Calu3 (cell line): ENCODE measurements at places on chromosomes 5 and 9.

- no peak for DNase-seq
- no peak overlapping the region for H3K4me3 ChIP-seq
- no peaks in the 10 kb centered on the region for H3K27me3 ChIP-seq
- no peaks in the 10 kb centered on the region for H3K36me3 ChIP-seq
Observed at GRCh38 chr5:74433896-74434829, 206.4 kb downstream of the ENC1 start.

DNA sequence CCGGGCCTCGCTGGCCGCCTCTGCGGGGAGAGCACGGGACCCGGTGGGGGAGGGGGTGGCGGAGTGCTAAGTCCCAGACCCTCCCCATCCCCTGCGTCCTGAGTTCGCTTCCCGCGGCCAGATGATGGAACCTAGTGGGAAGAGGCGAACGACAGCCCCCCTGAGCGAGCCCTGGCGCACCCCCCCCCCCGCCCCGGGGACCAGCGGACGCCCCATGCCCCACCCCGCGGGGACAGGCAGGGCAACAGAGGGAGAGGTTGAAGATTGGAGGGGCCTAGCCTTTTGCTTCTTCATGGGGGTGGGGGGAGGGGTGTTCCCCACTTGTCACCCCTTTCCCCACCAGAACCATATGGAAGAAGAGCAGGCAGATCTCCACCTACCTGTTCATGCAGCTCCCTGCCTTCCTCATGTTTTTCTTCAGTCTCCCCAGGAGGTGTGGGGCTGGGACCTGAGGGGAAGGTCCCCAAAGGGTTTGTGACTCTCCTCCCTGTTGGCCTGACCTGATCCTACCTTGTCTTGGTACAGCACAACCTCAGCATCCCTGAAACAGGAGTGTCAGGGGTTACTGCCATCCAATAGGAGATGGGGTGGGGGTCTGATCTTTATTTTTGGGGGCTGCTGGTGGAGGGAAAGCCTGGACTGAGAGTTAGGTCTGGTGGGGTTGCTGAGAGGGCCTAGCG lies 485 bp downstream of the FAM53C start:
- H3K4me3 ChIP-seq, result peak overlapping the region; percentile 87
- H3K4me1 ChIP-seq, result peaks cover 10% of the 10 kb centered on the region
- peaks cover 65% of the 10 kb centered on the region for H3K36me3 ChIP-seq
- H3K27me3 ChIP-seq, result no peaks in the 10 kb centered on the region
- no peak for DNase-seq
- peak overlapping the region; percentile 99 for H3K27ac ChIP-seq

DNA sequence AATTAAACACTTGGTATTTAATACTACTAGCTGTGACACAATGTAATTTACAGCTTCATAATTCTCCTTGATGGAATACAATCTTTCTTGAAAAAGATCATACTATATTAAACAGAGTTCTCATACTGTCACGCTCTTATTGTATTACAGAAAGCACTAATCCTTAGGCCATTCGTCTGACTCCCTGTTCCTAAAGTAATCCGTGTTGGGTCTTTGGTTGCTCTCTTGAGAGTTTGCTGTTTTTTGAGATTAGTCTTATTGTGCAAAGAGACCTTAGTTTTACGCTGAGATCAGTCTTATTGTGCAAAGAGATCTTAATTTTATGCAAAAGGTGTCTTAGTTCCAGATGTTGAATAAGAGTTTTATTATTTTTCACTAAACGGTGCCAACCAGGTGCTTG lies 190.6 kb downstream of the ISL1 start:
- no peak overlapping the region for H3K27ac ChIP-seq
- H3K4me1 ChIP-seq, result no peaks in the 10 kb centered on the region

DNA sequence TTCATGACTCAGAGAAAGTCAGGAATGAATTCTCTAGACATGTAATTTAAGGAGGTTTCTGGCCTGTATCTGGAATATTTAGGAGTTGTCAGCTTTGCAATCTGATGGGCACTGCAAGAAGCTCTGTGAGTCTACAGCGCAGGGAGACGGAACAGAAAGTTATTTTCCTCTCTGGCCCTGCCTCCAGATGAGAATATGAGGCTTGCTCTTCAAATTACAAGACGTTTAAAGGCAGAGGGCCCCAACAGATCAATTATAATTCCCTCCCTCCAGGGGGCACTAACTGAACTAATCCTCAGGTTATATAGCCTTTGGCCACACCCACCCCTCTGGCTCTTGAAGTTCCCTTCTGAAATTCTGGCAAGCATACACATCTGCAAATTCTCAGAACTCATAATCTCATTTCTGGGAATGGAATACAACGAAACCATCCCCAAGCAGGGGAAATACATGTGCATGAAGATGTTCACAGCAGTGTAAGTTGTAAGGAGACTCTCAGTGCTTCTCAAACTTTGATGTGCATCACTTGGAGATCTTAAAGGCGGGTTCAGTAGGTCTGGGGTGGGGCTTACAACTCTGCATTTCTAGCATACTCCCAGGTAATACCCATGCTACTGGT lies 307.6 kb downstream of the CWC27 start:
- H3K27ac ChIP-seq, result no peak overlapping the region
- H3K4me1 ChIP-seq, result no peaks in the 10 kb centered on the region
- peaks cover 12% of the 10 kb centered on the region for H3K27me3 ChIP-seq
- no peaks in the 10 kb centered on the region for H3K36me3 ChIP-seq
- no peak overlapping the region for H3K4me3 ChIP-seq

- no peak for DNase-seq
- H3K4me3 ChIP-seq, result no peak overlapping the region
- H3K27ac ChIP-seq, result no peak overlapping the region
- no peaks in the 10 kb centered on the region for H3K36me3 ChIP-seq
- peaks cover 3% of the 10 kb centered on the region for H3K4me1 ChIP-seq
Observed at GRCh38 chr5:173493846-173494245, 122.6 kb downstream of the BOD1 start.

DNA sequence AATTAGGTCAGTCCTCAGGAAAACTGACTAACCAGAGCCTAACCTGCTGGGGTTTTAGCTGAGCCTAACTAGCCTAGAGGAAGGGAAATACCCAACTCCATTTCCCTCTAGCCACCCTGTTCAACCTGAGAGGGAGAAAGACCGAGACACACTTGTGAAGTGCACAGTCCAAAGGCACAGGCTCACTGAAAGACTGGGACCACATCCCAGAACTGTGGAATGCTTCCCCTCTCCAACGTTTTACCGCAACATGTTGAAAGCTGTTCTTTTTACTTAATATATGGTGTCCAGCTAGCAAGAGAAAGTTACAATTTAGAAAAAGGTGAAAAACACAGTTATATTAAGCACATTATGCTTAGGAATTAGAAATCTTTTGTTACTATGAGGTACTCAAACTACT lies 76.8 kb upstream of the SIMC1 start:
- H3K27me3 ChIP-seq, result peaks cover 84% of the 10 kb centered on the region
- no peak overlapping the region for H3K27ac ChIP-seq
- no peak overlapping the region for H3K4me3 ChIP-seq
- DNase-seq, result no peak
- H3K36me3 ChIP-seq, result no peaks in the 10 kb centered on the region

GRCh38 chr5:77398896-77399295 lies 93.2 kb downstream of the WDR41 start:
- no peak overlapping the region for H3K27ac ChIP-seq
- no peaks in the 10 kb centered on the region for H3K36me3 ChIP-seq

- no peak overlapping the region for H3K4me3 ChIP-seq
- H3K27me3 ChIP-seq, result no peaks in the 10 kb centered on the region
Observed at GRCh38 chr9:128823903-128824406, 5.6 kb downstream of the SPOUT1 start.

- DNase-seq, result no peak
- H3K36me3 ChIP-seq, result no peaks in the 10 kb centered on the region
- no peak overlapping the region for H3K27ac ChIP-seq
- H3K4me1 ChIP-seq, result no peaks in the 10 kb centered on the region
- no peak overlapping the region for H3K4me3 ChIP-seq
Observed at GRCh38 chr5:5572976-5573797, 150.7 kb downstream of the ICE1 start.

DNA sequence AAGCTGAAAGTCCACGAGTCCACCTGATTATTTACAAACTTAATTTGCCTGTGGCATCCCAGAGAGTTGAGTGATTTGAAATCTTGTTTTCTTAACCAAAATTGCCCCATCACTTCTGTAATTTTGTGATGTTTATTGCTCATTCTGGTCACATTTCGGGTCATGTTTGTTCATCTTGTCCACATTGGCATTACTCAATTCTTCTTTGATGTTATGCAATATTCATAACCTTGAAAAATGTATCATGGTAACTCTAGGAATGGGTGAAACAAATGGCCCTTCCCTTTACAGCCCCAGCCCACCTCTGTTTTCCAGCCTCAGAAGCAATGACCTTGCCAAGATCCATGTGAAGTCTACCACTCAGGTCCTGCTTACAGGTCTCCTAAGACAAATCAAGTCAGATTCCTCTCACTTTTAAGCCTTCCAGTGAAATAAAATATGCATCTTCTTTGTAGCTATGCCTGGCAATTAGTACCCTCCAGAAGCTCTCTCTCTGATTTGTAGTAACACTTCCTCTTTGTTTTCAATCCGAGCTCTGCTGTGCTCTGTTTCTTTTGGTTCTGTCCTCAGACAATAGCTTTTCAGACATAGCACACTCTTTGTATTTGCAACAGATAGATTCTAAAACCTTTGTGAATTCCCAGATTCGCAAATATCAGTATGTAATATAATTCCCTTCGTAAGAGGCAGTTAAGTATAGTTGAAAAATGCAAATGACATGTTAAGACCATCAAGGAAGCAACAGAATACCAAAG lies 330.3 kb upstream of the IRX1 start:
- no peak overlapping the region for H3K27ac ChIP-seq
- no peak for DNase-seq
- no peaks in the 10 kb centered on the region for H3K4me1 ChIP-seq
- H3K36me3 ChIP-seq, result no peaks in the 10 kb centered on the region
- no peaks in the 10 kb centered on the region for H3K27me3 ChIP-seq

DNA sequence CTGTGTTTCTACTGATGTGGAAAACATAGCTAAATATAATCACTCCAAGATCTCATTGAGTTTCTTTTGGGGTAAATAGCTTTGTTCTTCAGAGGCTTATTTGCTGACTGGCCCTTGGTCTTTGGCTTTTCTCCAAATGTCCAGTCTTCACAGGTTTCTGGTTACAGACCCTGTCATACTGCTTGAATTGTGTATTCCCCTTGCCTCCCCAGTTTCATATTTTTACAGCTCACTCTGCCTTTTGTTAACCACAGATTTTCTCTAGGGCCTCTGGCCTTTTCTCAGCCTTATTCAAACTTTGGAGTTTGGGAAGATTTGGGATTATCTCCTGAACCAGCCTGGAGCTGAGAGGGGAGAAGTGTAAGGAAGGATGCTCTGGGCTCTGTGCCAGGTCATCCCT lies 23.9 kb downstream of the ISOC1 start:
- no peak overlapping the region for H3K27ac ChIP-seq
- H3K27me3 ChIP-seq, result no peaks in the 10 kb centered on the region
- peaks cover 5% of the 10 kb centered on the region for H3K4me1 ChIP-seq
- DNase-seq, result no peak
- no peak overlapping the region for H3K4me3 ChIP-seq

DNA sequence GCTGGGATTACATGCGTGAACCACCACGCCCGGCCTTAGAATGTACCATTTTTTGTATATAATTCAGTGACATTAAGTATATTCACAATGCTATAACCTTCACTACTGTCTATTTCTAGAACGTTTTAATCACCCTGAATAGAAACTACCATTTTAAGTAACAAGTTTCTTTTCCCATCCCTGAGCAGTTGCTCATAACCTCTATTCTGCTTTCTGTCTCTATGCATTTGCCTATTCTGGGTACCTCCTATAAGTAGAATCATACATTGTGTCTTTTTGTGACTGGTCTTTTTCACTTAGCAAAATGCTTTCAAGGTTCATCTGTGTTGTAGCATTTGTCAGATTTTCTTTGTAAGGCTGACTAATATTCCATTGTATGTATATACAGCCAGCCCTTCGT lies 39.9 kb downstream of the DDX46 start:
- no peak overlapping the region for H3K4me3 ChIP-seq
- H3K4me1 ChIP-seq, result no peaks in the 10 kb centered on the region
- no peaks in the 10 kb centered on the region for H3K27me3 ChIP-seq
- no peak overlapping the region for H3K27ac ChIP-seq
- DNase-seq, result no peak

- H3K27me3 ChIP-seq, result no peaks in the 10 kb centered on the region
- DNase-seq, result no peak
- no peak overlapping the region for H3K4me3 ChIP-seq
- no peaks in the 10 kb centered on the region for H3K36me3 ChIP-seq
Observed at GRCh38 chr5:147673791-147674190, 108.7 kb downstream of the JAKMIP2 start.

DNA sequence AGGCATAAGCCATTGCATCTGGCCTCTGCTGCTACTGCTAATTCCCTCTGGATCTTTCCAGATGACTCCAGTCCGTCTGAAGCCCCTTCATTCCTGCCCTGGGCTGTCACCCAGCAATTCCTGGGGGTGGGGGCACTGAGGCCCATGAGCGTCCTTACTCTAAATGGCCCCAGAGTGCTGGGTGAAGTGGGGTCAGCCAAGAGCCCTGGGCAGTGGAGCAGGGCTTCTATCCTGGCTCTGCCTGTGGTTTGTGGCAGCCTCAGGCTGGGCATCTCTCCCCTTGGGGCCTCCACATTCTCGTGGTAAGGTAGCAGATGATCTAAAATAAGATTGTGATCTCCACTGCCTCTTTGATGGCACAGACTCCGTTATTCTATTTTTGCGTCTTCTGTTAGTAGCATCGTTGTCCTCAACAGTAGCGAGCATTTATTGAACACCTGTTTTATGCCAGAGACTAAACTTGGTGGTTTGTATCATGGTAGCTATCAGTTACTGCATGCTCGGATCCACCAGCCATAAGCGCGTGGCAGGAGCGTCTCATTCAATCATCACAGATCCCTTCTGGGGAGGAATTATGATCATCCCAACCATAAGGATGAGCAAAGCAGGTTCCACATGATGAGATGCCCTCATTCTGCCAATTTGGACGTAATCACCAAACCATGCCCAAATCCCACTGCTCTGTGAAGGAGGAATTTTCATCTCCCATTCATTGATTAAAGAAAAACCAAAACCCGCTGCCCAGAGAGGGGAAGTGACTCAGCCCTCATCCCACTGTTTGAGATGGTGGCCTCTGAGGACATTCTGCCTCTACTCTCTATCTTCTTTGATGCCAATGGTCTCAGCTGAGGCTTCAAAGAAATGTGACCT lies 21.9 kb upstream of the DUSP1 start:
- peaks cover 4% of the 10 kb centered on the region for H3K36me3 ChIP-seq
- H3K27me3 ChIP-seq, result no peaks in the 10 kb centered on the region
- H3K4me3 ChIP-seq, result no peak overlapping the region
- H3K27ac ChIP-seq, result no peak overlapping the region

DNA sequence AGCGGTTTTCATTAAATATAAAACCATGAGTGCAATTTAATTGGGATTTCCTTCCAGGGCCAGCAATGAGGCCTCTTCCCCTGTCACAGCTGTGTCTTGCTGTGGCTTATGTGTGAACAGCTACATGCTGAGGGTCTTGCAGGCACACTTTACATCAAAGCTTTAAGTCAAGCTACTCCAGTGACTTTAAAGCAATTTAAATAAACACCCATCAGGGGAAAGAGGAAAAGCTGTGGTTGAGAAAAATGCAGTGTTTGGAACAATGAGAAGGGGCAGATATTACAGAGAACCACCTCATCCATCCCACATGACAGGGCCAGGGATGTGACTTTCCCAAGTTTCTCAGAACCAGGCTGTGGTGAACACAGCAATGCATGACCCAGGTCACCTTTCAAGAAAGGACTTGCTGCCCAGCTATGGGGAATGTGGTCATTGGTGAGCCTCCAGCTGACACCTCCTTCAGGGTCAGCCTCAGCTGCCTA lies 115.9 kb upstream of the LPAR1 start:
- H3K36me3 ChIP-seq, result no peaks in the 10 kb centered on the region
- no peaks in the 10 kb centered on the region for H3K27me3 ChIP-seq
- H3K4me1 ChIP-seq, result peaks cover 2% of the 10 kb centered on the region
- H3K27ac ChIP-seq, result no peak overlapping the region

- no peak overlapping the region for H3K27ac ChIP-seq
- no peaks in the 10 kb centered on the region for H3K4me1 ChIP-seq
- H3K4me3 ChIP-seq, result no peak overlapping the region
- no peaks in the 10 kb centered on the region for H3K36me3 ChIP-seq
Observed at GRCh38 chr9:14902561-14902960, 7.7 kb downstream of the FREM1 start.
